ENCODE measurements at places on chromosomes 16 and 17.

DNA sequence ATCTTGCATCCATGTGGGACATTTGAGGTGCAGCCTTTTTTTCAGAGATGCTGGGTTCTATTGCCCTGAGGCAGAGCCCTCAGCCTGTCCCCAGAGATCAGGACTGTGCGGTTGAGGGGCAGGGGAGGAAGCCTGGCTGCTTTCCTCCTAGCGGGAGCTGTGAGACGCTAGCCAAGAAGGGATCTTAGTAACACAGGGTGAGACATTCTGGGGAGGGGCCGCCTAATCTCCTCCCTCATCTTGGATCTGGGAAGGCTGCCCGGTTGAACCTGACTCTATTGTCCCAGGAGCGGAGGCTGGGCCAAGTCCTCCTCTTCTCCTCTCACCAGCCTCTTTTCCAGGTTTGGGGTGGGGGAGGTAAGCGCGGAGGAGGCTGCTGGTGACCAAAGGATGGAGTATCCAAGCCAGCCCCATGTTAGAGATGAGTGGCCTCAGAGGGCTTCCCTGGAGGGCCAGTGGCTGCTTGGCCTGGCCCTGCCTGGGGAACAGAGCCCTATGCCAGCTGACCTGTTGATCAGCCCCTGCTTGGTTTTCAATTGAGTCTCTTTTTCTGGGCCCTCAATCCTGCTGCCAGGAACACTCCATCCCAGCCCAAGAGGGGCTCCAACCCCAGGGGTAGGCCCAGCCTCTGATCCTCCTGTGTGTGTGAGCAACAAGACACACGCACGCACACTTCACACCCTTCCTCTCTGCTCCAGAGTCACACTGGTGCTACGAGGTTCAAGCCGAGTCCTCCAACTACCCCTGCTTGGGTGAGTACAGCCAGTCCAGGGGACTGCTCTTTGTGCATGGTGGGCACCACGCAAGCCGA is 5.0 kb downstream of the CA4 start:
- no peak for DNase-seq

DNA sequence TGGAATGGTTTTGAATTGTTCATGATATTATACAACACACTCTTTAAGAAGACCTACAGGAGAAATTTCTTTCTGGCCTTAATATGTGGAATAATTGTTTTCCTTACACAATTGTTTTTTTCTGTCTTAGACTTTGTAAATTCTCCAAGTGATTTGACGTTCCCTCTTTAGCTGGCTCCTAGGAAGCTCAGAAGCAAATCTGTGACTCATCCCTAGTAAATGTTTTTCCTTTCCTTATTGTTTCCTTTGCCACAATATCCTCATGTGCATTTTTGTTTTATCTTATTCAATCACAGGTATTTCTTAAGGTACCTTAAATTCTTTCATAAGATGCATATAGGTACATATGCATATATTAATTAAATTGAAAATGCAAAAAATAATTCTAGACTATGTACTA is 13.5 kb downstream of the KIAA0753 start:
- no peak for DNase-seq

- DNase-seq = no peak
These were observed 4.8 kb upstream of the C1QBP start for GRCh38 chr17:5443728-5444127.

DNA sequence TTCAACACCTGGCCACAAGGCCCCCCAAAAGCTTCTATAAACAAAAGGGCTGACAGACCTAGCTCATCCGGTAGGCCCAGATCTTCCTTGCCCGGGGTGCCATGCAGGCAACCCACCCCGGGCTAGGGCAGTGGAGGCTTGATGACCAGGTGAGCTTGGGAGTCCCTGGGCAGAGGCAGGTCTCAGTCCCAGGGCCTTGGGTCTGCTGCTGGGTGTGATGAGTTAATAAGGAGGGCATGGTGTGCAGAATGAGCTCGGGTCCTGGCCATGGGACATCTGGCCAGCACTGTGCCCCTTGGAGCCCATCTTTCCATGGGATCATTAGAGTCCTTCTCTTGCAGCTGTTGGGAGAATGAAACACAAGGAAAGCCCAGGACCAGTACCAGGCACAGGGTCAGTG is 20.2 kb upstream of the MPRIP start:
- DNase-seq = no peak

GRCh38 chr16:53964145-53964790 is 260.3 kb downstream of the FTO start:
- DNase-seq = no peak

- no peak for DNase-seq
These were observed 92.8 kb downstream of the DNAH3 start for GRCh38 chr16:21057875-21058274.

DNA sequence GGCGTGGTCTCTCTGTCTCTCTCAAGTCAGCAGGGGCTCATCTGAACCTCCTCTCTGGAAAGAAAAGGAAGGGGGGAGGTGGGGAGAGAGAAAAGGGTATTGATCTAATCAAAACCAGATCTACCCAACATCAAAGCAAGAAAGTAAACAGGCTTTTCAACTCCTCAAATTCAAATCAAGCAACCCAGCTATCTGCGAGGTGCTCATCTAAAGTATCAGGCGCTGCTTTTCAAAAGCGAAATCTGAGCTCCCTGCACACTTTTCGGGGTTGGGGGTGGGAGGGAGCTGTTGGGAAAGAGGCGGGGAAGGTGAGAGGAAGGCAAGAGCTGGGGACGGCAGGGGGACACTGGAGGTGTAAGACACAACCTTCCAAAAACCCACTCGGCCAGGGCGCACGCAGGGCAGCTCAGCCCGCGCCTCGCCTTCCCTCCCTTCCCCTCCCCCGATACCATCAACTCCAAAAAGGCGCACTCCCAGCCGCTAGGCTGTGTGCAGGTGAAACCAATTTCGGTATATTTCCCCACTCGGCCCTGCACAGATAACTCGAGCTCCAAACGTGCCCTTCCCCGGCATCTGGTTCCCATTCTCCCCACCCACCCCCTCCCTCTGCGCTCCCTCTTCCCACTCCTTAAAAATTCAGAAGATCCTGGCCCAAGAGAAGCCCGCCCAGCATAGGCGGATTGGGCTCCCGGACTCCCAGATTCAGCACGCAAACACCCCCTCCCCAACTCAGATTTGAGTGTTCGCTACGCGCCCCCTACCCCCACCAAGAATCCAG is 2.6 kb downstream of the AXIN2 start:
- no peak for DNase-seq

DNA sequence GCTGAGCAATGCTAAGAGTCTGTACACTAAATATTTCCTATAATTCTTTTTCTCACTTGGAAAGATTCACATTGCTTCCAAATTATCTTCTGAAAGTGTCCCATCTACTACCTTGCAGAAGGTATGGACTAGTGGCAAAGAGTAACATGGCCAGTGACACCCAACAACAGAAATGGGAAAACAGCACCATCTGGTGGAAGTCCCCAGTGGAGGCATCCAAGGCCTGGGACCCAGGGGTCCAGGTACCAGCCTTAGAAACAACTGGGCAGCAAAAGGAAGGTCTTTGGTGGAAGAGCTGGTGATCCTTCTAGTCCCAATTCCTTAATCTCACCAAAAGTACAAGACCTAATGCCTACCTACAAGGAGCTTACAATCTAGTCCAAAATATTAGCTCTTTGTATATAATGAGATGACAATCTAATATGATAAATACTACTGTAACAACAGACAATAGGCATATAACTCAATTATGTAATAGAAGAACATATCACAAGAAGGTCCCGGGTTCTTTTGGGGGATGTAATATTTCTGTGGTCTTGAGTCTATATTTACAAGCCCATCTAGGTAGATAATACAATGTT is 55.3 kb downstream of the SKAP1 start:
- peak; percentile 72 for DNase-seq

GRCh38 chr16:79127766-79128165 is 472.8 kb downstream of the MAF start:
- no peak for DNase-seq
